ENCODE measurements at places on chromosomes 6 and 20.

DNA sequence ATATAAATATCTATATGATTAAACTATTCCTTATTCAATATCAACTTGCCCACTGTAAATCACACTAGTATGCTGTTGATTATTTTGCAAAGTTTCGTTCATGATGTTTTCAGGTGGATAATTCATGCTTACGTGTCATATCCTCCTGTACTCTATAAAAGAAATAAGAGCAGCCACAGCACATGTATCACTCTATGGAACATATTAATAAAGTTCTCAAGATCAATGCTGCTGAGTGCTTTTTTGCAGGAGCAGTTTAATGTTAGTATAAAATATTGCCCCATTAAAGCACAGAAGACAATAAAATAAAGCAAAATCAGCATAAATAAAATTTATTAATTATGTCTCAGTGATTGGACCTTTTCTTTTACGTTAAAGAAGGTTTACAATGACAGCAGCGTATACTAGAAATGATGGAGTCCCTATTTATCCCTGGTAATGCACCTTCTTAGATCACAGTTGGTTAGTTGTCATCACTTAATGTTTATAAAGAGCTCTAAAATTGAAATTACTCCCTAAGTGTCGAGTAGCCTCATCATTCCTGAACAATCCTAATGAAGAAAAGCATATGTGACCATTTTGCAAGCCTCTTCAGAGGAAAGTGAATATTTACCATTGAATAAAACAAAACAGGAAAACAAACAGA lies 517.7 kb downstream of the EYS start:
- no peak for DNase-seq

DNA sequence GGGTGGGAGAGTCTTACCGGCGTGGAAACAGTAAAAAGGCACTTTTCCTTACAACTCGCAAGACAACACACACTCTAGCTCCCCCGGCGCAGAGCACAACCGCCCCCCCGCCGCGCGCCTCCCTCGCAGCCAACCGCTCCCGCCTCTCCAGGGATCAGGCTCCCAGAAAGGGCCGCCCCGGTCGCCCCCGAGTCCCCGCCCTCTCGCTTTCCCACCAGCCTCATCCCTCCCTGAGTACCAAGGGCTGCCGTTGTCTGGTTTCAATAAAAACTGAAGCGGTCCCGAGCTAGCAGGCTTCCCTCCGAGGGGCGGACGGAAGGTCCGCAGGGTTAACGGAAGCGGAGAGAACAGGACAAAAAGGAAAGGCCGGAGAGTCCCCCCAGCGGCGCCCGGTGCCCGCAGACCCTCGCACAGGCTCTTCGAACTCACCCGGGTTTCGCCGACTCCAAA lies 804 bp downstream of the ELOVL5 start:
- DNase-seq, result no peak

GRCh38 chr20:31815408-31816188 lies 3.6 kb upstream of the MYLK2 start:
- no peak for DNase-seq

DNA sequence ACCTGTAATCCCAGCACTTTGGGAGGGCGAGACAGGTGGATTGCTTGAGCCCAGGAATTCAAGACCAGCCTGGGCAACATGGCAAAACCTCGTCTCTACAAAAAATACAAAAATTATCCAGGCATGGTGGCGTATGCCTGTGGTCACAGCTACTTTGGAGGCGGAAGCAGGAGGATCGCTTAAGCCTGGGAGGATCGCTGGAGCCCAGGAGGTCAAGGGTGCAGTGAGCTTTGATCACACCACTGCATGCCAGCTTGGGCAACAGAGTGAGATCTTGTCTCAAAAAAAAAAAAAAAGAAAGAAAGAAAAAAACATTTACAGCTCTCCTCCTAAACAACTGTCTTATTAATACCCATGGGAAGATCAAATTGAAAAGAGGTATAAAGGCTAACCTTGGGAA lies 8.8 kb upstream of the MYMX start:
- no peak for DNase-seq

GRCh38 chr6:46184114-46184513 lies 13.3 kb upstream of the ENPP5 start:
- no peak for DNase-seq

GRCh38 chr6:139882977-139883728 lies 508.7 kb upstream of the CITED2 start:
- no peak for DNase-seq

GRCh38 chr6:24734166-24734565 lies 15.2 kb upstream of the C6orf62 start:
- no peak for DNase-seq
